ENCODE measurements at places on chromosomes 3 and 15. TPM values are rescaled to one million over a fixed set of nuclear protein-coding genes. Genes with fewer than 3 reads are reported as not detected.

DNA sequence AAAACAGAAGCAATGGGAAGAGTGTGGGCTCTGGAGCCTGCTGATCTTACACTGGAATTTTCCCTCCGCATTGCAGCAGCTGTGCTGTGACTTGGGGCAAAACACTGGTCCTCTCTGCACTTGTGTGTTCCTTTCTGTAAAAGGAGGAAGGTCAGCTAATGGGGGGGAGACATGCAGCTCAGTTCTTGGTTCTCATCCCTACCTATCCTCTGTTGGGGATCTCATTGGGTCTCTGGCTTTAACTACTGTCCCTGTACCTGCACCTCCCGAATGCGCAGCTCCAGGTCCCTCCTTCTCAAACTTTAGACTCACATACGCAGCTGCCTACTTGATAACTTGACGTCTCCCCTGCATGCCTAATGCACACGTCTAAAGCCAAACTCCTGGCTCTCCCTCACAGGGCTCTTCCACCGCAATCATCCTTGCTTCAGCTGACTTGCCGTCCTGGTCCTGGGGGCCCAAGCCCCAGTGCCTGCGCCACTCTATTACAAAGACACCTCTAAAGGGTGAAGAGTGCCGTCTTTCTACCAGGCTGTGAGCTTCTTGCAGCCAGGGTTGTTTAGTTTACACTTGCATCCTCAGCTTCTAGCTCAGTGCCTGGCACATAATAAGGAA, 5.9 kb upstream of the TMEM44 start:
- peak; percentile 44 for DNase-seq

- no peak for DNase-seq
Observed at GRCh38 chr15:45048794-45049631, 26.0 kb downstream of the SORD start.

- no peak for DNase-seq
Observed at GRCh38 chr3:64311424-64312061, 86.3 kb upstream of the PRICKLE2 start.

EPB42 gene
- 0.43 TPM for total RNA-seq

- DNase-seq: no peak
Observed at GRCh38 chr15:63881431-63881830, 47.7 kb upstream of the HERC1 start.

GP5 gene
- total RNA-seq: 0.05 TPM

DNA sequence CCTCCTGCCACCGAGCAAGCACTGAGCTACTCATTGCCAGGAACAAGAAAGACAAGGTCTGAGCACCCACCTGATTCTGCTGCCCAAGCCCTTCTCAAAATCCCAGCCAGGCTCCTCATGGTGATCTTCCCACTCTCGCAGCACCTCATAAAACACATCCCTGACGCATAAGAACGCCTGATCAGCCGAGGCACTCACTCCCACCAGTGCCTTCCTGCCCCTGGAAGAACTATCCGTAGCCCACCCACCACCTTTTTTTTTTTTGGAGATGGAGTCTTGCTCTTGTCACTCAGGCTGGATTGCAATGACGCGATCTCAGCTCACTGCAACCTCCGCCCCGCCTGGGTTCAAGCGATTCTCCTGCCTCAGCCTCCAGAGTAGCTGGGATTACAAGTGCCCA, 3.9 kb downstream of the CDAN1 start:
- DNase-seq: no peak

GXYLT2 gene
- 28.3 TPM for total RNA-seq

GRCh38 chr15:59295261-59296001, 77.2 kb downstream of the MYO1E start:
- DNase-seq: no peak

DNA sequence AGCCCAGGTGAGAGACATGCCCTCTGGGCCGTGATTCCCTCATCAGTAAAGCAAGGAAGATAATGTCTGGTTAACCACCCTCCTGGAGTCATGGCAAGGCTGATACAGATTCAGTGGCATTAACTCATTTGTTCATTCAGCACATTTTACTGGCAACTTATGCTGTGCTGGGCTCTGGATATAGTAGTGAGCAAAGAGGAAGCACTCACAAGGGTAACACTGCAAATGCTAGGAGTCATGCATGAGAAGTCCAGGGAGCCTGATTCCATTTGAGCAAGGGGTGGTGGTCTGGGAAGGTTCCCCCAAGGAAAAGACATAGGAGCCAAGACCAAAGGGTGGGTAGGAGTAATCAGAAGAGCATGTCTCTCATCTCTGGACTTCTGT, 50.2 kb downstream of the SMAD3 start:
- DNase-seq: no peak

MAGI1 gene
- total RNA-seq: 31.5 TPM

- DNase-seq: no peak
Observed at GRCh38 chr3:14884665-14885064, 62.7 kb upstream of the NR2C2 start.
